GM12865 (cell line): ENCODE measurements at places on chromosomes 1 and 21.
A peak's percentile ranks its signal among the peaks of the same experiment; 100 is the strongest.

DNA sequence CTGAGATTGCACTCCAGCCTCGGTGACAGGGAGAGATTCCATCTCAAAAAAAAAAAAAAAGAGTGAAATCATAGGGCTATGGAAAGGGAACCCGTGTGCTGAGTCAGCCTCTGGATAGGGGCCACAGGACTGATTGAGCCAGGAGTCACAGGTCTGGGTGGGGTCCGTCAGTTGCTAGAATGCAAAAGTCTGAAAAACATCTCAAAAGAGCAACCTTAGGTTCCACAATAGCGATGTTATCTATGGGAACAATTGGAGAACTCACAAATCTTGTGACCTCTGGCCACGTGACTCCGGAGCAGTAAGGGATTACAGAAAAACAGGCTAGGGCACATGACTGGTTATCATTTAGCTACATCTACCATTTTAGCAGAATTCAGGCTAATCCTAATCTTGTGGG lies 32.8 kb upstream of the GREM2 start:
- no peak for DNase-seq

DNA sequence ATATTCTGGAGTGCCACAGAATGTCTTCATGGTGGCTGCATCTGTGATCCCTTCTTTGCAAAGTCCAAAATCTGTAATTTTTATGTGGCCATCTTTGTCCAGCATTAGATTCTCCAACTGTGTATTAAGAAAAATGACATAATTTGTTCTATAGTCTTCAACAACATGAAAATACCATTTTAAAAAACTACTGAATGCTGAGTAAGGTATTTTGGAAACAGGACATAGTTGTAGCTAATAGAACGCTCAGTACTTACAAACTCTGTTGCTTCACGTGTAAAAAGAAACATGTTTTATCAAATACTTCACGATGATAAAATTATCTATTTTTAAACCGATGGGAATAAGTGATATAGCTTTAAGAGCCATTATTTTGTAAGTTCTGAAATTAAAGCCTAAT lies 286.3 kb downstream of the AKT3 start:
- DNase-seq = no peak

DNA sequence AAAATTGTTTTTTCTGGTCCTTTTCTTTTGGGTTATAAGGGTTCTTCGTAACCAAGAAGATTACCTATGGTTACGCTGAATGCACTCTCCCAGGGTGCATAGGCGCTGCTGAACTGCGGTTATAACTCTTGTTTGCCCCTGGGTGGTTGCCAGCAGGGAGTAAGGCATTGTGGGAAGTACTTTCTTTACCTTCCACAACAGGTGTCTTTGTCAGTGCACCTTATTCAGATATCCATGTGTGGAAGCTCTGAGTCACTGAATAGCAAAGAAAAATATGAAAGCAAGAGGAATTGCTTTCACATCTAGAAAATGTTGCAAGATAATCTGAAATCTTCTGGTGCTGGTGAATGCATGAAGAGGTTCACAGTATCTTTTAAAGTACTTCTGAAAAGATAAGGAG lies 124.4 kb upstream of the CACYBP start:
- peak; percentile 66 for DNase-seq

DNA sequence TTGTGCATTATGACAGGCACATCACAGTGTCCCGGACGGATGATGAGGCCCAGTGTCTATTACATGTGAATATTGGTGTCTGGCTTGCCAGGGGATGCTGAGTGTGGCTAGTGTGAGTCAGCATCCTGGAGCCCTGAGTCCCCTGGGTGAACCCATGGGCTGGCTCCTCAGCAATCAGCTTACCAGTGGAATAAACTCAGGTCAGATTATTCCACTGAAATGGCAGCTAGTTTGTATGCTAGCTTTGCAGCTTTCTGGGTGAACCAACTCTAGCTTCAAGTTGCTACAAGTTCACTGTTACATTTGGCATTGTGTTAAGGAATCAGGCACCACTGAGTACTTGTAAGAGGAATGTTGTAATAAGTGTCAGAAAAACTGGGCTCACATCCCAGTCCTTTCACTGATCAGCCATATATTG lies 23.9 kb upstream of the RPTN start:
- no peak for DNase-seq

GRCh38 chr21:45313682-45314081 lies 26.0 kb upstream of the POFUT2 start:
- DNase-seq = no peak

- peak; percentile 41 for DNase-seq
These were observed 36.7 kb downstream of the DNASE2B start for GRCh38 chr1:84434801-84435549.

DNA sequence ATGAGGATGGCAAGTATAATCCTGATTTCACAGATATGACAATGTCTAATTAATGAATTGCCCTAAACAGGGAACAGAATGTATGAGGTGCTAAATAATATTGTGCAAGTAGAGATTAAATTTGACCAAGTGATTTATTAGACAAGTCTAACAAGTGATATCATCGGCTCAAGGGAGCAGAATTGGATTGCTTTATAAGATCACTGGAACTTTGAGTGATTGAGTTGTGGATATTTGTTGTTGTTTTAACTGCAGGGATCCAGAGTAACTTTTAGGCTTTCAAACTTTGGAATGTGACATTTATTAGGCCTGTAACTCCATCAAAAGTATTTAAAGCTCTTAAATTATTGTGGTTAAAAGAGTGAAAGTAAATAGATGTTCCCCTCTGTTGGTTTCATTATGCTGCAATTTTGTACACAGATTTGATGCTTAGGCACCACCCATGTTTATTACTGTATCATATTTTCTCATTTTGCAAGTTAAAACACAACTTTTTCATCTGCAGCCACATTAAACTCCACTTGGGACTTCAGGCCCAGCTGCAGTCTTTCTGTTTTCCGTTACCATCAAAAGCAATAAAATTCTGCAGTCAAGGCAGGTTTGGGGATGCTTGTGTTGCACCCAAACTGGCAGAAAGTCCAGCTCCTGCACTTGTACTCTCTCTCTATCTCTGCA lies 206.6 kb downstream of the HLX start:
- DNase-seq = no peak

- DNase-seq = no peak
These were observed 2129.8 kb downstream of the NCAM2 start for GRCh38 chr21:23127973-23128372.

DNA sequence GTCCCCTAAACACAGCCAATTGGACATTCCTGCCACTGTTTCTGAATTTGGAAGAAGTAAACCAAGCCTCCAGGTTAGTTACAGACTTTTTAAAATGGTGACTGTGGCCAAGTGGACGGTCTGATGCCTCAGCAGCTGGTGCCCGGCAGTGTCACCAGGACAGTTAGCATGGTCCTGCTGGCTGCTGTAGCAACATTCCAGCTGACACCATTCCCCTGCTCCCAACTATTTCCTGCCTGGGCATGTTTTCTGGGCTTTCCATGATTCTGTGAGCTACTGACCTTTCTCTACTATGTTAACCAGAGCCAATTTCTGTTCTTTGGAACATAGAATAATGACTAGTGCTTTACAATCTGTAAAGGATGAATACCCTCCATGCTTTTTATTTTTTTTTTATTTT lies 95.0 kb downstream of the TLR5 start:
- DNase-seq = no peak

- no peak for DNase-seq
These were observed 59.6 kb upstream of the ADAMTS5 start for GRCh38 chr21:27026501-27026900.

DNA sequence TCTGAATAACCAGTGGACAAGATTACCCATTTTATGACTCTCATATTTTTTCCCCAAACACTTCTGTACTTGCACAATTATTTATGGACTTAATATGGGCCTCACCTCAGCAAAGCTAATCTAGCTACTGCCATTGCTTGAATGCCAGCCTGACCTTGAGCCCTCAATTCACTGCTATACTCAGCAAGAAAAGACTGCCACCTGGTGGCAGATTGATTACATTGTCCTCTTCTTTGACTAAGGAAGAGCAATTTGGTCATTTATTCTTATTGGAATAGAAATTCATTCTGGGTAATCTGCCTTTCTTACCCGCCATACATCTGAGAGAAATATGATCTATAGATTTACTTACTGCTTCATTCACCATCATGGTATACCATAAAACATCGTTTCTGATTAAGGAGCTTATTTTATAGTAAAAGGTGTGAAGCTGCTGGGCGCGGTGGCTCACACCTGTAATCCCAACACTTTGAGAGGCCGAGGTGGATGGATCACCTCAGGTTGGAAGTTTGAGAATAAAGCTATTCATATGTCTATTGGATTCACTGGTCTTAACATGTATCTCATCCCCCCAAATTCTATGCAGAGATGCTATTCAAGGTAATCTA lies 32.9 kb upstream of the DIPK1A start:
- DNase-seq = peak; percentile 90

DNA sequence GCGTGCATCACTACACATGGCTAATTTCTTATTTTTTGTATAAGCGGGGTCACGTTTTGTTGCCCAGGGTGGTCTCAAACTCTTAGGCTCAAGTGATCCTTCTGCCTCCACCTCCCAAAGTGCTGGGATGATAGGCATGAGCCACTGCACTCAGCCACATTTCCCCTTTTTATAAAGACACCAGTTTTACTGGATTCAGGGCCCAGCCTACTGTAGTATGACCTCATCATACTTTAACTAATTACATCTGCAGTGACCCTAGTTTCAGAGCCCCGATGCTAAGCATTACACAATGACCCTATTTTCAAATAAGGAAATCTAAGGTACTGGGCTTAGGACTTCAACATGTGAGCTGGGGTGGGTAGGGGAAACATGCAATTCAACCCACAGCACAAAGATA lies 31.8 kb upstream of the ENAH start:
- DNase-seq = no peak

GRCh38 chr21:37700641-37701202 lies 215.5 kb downstream of the KCNJ6 start:
- peak; percentile 88 for DNase-seq

DNA sequence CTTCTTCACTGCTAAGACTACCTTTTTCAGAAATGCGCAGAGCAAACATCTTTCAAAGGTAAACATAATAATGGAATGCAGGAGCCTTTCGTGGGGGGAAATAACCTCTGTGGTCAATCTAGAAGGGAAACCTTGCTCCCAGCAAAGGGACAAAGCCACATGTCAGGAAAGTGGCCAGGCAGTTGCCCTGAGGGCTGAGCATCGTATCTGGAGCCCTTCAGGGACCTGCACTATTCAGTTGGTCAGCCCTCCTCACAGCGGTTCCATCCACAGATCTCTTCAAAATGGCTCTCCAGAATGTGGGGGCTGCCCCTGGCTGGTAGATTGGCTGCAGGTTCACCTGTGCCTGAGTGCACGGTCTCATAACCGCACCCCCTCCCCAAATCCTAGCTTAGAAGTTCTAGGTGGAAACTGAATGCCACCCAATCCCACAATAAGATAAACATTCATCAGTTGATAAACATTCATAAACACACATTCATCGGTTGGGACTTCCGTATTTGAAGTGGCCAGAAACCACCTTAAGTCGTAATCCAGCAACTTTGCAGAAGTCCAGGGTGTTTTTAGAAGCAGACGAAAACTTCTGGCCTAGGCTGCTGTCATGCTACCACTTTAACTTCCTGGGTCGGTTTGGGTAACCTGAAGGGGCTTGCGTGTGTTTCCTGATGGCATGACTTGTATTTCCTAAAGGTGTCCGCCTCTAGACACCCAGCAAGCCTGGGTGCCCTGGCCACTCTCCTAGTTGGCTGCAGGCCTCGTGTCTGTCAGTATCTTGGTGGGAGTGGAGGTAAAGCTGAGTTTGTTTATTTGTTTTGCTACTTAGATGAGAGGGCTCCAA lies 50.5 kb downstream of the RASSF5 start:
- DNase-seq = peak; percentile 62

DNA sequence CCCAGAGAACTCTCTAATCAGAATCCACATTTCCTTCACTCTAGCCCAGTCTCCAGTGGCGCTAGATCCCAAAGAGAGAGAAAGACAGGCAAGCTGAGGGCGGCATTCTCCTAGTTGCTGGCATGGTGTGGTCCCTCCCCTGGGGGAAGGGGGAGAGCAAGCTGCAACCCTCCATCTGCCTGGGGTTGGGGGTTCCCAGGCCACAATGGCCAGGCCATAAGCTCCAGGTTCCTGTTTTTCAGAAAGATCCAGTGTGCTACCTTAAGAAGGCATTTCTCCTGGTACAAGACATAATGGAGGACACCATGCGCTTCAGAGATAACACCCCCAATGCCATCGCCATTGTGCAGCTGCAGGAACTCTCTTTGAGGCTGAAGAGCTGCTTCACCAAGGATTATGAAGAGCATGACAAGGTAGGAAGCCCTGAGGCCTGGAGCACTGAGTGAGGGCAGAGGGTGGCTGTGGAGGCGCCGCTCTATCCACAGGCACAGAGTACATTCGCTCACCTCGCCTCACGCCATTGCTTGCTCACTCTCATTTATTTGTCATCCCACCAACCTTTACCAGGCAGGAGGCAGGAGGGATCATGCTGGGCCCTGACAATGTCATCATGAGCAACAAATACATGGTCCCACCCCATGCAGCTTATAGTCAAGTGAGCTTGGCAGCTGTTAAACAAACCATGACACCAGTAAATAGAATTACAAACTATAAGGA lies 6.6 kb downstream of the CSF1 start:
- no peak for DNase-seq

- no peak for DNase-seq
These were observed 318.9 kb downstream of the LMO4 start for GRCh38 chr1:87647430-87648177.

GRCh38 chr1:203448521-203449061 lies 27.0 kb upstream of the PRELP start:
- DNase-seq = no peak

DNA sequence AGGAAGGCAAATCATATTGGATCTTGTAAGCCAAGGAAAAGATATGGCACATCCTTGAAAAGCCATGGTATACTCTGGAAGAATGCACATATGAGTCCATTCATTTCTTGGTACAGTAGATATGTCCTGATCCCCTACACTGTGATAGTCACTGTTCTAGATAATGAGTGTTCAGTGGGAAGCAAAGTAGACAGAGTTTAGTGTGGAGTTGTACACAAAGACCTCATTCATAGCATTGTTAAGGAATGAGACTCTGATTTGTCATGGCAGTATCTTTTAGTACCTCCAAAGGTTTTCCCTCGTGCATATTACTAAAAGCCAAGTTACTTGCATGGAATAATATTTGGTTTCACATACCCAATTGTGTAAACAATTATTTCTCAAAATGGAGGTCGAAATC lies 204.7 kb downstream of the NFIA start:
- DNase-seq = no peak

GRCh38 chr1:156643049-156643777 lies 1.3 kb downstream of the BCAN start:
- DNase-seq = no peak

- peak; percentile 93 for DNase-seq
These were observed 4.3 kb downstream of the TP73 start for GRCh38 chr1:3656450-3657095.

GRCh38 chr1:46401964-46402626 lies 8.0 kb downstream of the FAAH start:
- DNase-seq = no peak

DNA sequence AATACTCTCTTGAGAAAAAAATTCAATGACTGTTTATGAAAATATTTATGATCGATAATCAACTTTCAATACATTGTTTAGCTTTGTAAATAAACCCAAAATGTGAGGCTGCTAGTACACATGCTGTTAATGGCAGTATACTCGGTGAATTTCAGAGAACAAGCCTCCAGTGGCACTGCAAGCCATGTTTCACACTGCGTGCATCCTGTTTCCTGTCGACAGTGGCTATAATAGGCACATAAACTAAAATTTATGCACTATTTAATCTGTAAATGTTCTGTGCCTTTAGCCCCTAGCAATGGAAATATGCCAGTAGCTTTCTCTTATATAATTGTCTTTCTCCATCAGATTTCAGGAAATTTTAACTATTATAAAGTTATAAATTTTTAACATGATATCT lies 26.3 kb upstream of the RGS18 start:
- no peak for DNase-seq
